ENCODE measurements at places on chromosomes 7 and 10.

GRCh38 chr10:73756183-73756582, 12.0 kb downstream of the SEC24C start:
- DNase-seq = no peak

DNA sequence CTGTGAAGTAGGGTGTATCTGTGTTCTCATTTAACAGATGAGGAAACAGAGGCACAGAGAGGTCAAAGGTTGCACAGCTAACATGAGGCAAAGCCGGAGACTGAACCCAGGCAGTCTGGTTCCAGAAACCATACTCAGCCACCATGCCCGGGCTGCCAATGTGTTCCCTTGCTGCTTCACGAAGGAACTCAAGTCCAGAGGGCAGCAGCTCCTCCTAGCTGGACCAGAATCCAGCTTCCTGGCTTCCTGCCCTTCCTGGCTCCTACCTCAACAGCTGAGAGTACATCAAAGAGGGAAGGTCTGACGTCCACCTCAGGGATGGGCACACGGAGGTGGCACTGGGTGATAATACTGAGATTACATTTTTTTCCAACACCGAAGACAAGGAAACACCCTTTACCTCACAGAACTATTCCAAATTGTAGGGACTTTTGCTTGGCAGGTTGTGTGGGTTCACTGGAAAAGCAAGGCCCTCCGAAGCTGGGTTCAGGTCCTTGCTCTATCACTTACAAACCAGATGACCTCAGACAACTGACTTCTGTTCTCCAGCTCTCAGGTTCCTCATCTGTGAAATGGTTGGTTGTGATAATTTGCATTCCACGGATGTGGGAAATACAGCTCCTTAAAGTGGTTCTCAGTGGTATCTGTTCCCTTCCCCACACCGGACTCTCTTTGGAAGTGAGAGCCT, 154.1 kb upstream of the ZMIZ1 start:
- no peak for DNase-seq

- peak; percentile 70 for DNase-seq
Observed at GRCh38 chr10:92517034-92517655, 56.7 kb downstream of the IDE start.

DNA sequence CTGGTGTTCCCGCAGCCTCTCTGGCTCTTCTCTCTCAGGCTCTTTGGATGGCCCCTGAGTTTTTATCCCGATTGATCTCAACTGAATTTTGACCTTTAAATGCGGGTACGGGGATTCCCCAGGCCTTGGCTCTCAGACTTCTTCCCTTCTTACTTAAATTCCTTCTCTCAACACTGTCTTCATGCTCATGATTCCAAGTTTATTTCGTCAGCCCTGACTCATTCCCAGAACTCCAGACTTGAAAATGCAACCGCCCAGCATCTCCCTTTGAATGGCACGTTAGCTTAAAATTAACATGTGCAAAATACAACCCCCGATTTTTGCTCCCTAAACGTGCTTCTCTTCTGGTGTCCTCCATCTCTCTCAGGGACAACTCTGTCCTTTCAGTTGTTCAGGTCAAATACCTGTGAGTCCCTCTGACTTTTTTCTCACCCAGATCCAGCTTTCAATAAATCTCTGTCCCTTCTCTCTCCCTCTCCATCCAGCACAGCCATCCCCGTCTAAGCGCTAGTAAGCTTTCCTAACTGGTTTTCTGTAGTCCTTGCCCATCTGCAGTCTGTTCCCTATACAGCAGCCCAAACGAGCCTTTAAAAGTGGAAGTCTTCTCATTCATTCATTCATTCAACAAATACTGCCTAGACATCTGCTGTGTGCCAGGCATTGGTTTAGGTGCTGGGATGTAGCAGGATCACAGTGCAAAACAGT, 7.1 kb downstream of the HECW1 start:
- DNase-seq = no peak

GRCh38 chr7:86814661-86815379, 171.1 kb downstream of the GRM3 start:
- no peak for DNase-seq

- peak; percentile 88 for DNase-seq
Observed at GRCh38 chr10:103692436-103692951, 162.9 kb downstream of the SH3PXD2A start.

- no peak for DNase-seq
Observed at GRCh38 chr10:110569122-110569521, 1.6 kb downstream of the SMC3 start.

GRCh38 chr7:3434611-3435010, 133.6 kb downstream of the SDK1 start:
- no peak for DNase-seq

- peak; percentile 59 for DNase-seq
Observed at GRCh38 chr10:119466655-119467054, 75.9 kb downstream of the RGS10 start.

- no peak for DNase-seq
Observed at GRCh38 chr7:47814905-47815613, 133.2 kb downstream of the PKD1L1 start.

DNA sequence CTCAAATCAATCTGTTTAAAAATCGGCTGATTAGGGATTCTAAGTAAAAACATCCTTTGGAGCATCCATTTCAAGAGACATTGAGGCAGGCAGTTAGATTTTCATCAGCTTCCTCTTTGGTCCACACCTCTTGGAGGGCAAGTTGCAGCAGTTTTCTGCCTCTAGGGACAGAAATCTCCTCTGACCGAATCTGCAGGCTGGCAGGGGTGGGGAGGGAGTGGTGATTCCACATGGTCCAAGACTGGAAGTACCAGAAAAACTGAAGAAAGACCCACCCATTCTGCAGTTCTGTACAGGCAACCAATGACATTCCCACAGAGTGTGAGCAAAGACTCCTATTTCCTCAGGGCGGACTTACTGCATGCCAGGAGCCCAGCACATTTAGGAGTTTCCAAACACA, 29.0 kb downstream of the FGFBP3 start:
- DNase-seq = no peak

DNA sequence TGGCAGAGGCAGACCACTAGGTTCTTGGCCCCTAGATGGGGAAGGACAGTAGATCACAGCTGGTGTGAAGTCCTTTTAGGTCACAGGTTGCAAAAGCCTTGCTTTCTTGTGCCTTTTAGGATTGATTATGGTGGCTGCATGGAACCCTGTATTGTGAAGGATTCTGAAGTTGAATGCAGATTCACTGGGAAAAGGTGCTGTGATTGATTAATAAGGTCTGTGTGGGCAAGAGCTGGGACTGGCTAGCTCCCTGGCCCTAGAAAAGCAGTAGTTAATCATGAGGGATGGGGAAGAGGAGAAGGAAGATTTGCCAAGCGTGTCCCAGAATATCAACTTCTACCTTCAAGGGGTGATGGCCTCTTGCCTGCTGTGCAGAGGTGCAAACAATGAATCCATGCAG, 105.5 kb downstream of the CDH23 start:
- DNase-seq = no peak

- no peak for DNase-seq
Observed at GRCh38 chr7:47335557-47336471, 246.1 kb downstream of the TNS3 start.

DNA sequence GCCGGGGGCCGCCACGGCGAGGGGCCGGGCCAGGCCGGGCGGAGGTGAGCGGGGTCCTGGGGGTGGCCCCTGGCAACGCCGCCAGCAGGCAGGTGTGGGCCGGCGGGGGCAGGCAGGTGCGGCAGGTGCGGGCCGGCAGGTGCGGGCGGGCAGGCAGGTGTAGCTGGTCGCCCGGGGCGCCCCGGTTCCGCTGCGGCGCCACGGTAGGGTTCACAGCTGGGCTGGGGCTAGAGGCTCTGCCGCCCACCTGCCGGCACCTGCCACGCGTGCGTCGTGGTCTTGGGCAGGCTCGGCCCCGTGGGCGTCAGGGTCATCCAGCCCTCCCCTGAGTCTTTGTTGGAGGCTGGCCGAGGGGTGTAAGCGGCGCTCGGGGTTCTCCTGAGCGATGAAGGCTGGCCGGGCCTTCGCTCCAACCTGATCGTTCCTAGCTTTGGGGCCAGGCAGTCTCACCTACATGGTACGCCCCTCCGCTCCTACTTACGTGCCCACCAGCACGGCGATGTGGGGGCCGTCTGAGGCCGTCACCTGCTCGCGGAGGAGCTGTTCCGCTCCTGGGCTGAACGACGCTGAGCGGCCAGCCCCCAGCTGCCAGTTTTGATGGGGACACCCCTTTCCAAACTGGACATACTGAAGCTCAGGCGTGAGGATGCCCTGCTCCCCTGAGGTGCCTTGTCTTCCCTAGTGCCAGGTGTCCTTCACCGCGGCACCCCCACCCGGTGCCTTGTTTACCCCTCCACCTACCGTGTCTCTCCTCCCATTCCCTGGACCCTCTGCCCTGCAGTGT, 493 bp downstream of the ZMIZ2 start:
- peak; percentile 57 for DNase-seq

DNA sequence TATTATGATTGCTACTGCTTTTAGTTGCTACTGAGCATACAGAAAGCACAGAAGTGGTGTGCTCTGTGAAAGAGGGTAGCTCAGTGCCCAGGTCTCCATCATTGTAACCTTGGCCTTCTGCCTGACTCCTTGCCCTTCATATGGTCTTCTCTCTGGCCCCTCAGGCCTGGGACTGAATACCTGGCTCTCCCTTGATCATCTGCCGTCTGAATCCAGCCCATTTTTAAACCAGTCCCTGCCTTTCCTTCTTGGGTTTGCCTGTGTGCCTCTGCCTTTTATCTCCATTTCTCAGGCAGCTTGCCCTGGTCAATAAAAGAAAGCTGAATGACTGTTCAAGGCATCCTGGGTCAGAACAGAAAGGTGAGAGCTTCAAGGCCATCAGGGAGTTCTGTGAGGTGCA, 109.1 kb upstream of the ZNF438 start:
- DNase-seq = no peak

DNA sequence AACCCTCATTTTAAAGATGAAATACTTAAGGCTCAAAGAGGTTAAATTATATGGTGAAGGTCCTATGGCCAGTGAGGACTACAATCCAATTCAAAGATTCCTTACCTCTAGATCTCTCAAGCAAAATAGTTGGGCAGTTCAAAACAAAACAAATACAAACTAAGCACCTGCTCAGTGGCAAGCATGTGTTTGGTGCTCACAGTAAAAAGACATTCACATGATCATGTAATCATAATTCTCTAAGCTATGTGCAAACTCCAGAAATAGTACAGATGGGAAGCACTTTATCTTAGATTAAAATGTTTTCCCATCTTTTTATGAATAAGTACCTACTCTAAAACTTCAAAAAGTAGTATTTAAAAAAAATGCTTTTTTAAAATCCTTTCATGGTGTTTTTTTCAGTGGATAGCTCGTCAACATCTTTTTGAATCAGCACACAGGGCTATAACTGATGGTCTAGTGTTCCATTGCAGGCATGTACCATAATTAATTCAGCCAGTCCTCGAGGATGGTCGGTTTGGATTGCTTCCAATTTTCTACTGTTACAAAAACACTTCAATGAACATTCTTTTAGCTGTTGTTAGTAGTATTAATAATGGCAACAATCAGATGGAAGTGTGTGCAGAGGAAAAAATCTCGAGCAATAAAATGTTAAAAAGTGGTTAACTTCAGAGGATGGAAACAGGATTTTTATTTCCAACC, 58.4 kb downstream of the CHCHD3 start:
- no peak for DNase-seq

All from GM10248 (cell line).